H1 (cell line): ENCODE measurements at places on chromosomes 4 and X. TPM values are rescaled to one million over a fixed set of nuclear protein-coding genes. Genes with fewer than 3 reads are reported as not detected.

The TEX11 gene
- total RNA-seq = 0.61 and 0.74 TPM in 2 replicates

The CYLC1 gene
- not detected in 2 replicates for total RNA-seq

GRCh38 chrX:23656091-23656490 lies 11.2 kb upstream of the PRDX4 start:
- no peak for DNase-seq

DNA sequence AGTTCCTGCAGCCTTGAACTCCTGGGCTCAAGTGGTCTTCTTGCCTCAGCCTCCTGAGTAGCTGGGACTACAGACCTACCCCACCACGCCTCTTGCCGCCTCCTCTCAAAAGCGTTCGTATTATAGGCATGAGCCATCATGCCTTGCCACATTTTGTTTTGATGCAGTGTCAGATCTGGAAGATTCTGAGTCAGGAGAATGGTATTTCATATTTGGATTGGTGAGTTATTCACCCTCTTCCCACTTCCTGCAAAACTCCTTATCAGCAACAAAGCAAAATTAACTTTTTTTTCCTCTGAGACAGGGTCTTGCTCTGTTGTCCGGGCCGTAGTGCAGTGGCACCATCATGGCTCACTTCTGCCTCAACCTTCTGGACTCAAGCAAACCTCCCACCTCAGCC lies 29.6 kb downstream of the REST start:
- no peak for DNase-seq
